ENCODE measurements at places on chromosomes 3 and 15.

GRCh38 chr15:101438482-101439284 lies 50.8 kb downstream of the PCSK6 start:
- DNase-seq, result no peak

DNA sequence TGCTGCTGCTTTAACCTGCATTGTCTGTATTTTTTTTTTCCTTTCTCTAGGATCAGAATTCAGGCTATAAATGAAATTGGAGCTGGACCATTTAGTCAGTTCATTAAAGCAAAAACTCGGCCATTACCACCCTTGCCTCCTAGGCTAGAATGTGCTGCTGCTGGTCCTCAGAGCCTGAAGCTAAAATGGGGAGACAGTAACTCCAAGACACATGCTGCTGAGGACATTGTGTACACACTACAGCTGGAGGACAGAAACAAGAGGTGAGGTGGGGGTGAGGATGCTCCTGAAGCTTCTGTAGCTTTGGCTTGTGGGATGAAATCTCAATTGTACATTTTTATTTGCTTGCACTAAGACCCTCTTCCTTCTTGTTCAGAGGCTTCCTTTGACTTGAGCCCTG lies 85.7 kb downstream of the GHSR start:
- DNase-seq, result no peak

- DNase-seq, result no peak
Observed at GRCh38 chr3:71168121-71168721, 415.3 kb downstream of the FOXP1 start.

DNA sequence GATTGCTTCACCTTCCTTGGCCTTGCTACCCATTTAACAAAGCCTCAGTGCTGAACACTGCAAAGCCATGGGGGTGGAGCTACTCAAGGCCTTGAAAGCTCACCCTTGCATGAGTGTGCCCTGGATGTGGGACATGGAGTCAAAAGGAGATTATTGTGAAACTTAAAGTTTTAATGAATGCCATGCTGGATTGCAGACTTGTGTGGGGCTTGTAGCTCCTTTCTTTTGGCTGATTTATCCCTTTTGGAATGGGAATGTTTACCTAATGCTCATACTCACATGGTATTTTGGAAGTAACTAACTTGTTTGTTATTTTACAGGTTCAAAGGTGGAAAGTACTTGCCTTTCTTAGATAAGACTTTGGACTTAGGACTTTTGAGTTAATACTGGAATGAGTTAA lies 538.5 kb upstream of the NECTIN3 start:
- DNase-seq, result no peak

DNA sequence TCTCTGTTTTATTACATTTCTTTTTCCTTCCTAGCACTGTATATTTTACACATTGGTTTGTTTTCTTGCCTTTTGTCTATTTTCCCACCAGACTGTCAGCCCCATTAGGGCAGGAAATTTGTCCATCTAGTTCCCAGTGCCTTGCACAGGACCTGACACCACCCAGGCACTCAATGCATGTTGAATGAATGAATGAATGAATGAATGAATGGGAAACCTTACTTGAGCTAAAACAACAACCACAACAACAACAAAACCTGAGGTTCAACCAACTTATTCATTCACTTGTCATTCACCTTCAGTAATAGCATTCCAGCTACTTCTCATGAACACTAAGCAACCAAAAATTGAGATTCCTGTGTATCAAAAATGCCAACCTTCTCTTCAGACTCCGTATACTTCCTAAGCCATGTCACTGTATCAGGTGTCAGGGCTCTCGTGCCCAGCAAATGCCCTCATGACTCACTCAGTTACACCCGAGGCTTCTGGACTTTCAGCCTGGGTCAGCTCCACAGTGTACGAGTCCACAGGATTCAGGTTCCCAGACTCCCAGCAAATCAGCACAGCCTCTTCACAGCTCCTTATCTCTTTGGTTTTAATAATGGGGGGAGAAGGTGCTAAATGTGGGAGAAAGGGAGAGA lies 37.3 kb downstream of the FSD2 start:
- DNase-seq, result no peak

DNA sequence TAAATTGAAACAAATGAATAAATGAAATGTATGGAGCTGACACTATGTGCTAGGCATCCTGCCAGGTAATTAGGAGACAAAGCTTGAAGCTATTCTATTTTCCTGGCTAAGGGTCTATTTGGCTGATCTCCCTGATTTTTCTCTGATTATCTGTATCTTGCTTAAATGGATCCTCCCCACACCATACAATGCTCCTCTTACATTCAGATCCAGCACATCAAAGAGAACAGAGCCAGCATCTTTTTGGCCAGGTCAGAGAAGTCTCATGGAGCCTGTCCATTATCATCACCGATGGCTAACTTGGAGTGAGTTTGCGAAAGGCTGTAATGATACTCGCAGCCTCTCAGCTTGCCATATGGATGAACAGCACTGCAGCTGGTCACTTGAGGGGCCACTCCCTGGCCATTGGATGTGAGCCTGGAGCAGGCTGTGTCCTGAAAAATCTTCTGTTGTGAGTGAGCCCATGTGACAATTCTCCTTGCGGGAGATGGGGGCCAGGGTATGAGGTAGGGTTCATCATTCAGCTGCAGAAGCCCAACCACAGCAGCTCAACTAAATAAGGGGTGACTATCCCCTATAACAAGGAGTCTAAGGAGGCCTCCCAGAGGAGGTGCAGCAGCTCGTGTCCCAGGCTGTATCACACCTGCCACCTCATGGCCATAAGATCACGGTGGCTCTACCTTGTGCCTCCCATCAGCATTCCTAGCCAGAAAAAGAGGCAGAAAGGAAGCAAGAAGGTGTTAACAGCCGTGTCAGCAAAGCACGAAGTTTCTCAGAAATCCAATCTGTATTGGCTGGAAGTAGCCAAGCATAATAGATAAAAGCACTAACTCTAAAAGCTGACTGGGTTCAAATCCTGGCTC lies 69.3 kb upstream of the ST8SIA2 start:
- DNase-seq, result no peak

GRCh38 chr3:35187908-35188307 lies 451.4 kb upstream of the ARPP21 start:
- DNase-seq, result no peak

DNA sequence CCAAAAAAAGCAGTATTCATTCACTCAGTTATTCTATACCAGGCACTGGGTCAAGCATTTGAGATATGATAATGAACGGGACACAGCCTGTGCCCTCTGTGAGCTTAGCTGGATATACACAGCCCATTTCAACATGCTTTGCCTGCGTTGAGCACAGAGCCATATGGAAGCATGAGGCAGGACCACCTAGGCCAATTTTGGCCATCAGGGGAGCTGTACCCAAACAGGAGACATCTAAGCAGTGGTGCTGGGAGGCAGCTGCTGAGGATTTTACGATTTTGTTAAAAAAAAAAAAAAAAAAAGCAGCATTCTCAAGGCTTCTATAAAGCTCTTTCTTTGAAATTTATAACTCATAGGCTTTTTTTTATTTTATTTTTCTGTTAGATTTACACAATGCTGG lies 87.2 kb upstream of the SLC2A2 start:
- DNase-seq, result no peak

- no peak for DNase-seq
Observed at GRCh38 chr15:80689716-80690115, 5.4 kb upstream of the ABHD17C start.

DNA sequence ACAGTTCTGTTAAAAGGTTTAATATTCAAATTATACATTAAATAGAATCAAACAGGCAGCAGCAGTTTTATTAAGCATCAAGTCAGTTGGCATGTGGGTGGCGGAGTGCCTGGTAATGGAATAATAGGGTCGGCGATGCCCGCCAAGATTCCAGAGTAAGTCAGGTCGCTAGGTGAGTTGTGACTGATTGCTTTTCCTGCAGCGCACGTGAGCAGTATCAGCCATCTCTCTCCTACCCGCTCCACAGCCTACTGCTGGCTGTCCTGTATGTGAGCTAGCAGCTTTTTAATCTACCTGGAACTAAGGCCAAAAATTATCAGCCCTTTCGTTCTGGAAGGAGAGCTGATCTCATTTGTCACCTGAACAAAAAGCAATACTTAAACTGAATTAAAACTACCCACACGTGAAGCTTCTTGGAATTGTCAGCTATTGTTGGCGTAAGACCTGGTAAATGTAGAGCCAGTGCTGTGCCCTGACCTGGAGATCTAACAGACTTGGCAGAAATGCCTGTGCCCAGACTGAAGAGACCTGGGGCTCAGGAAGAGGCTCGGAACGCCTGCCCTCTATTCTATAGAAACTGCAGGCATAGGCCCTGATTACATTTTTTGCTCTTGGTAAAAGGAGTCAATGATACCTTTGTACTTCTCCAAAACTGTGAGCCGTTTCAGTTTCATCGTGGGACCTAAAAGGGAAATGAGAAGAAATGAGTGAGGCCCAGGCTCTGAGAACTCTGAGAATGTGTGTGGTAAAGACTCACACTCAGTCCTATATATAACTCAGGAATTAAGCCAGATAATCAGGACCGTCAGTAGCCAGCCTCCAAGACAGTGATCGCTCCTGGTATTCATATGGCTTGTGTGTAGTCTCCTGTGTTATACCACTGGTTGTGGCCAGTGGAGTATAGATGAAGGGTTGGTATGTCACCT lies 21.9 kb downstream of the IDH3A start:
- no peak for DNase-seq

GRCh38 chr3:45127130-45127822 lies 18.9 kb downstream of the CDCP1 start:
- DNase-seq, result no peak

DNA sequence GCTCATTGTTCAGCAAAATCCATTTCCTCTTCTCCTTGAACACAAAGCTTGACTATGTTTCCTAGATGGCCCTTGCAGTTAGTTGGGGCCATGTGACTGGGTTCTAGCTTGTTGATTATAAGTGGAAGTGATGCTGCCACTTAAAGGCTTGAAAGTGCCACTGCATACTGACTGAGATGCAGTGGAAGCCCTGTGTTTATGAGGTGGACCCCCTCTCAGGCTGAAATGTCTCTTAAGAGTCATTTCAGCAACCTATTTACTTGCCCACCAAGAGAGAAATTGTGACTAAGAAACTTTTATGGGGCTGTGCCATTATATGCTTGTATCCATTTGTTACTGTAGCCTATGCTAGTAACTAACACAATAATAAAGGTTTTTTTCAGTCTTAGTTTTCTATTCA lies 8.4 kb upstream of the ANP32A start:
- DNase-seq, result no peak

- no peak for DNase-seq
Observed at GRCh38 chr15:67101911-67102598, 36.7 kb downstream of the SMAD3 start.

DNA sequence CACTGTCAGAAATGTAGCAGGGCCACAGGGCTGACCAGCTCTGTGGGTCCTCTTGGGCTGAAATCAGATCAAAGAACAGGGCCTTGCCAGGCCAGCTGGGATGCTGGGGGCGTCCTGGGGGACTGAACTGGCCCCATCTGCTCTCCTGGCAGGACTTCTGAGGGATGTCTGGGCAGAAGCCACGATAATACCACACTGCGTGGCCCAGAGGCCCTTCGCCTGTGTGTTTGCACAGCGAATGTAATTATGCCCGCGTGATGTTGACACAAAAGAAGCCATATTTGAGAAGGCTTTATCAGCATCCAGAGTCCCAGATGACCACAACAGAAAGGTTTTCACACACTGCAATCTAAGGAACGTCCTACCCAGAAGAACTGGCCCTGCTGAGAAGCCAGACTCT lies 174.0 kb downstream of the RAB11A start:
- no peak for DNase-seq

DNA sequence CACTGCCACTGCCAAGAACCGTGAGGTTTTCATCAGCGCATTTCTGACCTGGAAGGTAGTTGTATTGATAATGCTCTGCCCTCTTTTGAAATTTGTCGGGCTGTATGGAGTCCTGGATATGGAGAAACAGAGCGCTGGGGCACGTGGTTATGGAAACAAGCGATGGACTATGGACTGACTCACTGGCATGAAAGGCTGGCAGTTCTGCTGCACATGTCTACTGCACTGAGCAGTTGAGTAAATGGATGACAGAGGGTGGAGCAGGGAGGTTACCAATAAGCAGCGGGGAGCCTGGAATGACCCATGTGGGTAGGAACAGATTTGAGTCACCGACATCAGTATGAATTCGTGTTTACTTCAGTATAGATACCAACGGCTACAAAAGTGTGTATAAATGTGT lies 429.5 kb downstream of the OCA2 start:
- DNase-seq, result no peak

GRCh38 chr3:21446027-21446426 lies 305.0 kb downstream of the ZNF385D start:
- no peak for DNase-seq

- no peak for DNase-seq
Observed at GRCh38 chr3:66372681-66373350, 128.0 kb downstream of the LRIG1 start.

DNA sequence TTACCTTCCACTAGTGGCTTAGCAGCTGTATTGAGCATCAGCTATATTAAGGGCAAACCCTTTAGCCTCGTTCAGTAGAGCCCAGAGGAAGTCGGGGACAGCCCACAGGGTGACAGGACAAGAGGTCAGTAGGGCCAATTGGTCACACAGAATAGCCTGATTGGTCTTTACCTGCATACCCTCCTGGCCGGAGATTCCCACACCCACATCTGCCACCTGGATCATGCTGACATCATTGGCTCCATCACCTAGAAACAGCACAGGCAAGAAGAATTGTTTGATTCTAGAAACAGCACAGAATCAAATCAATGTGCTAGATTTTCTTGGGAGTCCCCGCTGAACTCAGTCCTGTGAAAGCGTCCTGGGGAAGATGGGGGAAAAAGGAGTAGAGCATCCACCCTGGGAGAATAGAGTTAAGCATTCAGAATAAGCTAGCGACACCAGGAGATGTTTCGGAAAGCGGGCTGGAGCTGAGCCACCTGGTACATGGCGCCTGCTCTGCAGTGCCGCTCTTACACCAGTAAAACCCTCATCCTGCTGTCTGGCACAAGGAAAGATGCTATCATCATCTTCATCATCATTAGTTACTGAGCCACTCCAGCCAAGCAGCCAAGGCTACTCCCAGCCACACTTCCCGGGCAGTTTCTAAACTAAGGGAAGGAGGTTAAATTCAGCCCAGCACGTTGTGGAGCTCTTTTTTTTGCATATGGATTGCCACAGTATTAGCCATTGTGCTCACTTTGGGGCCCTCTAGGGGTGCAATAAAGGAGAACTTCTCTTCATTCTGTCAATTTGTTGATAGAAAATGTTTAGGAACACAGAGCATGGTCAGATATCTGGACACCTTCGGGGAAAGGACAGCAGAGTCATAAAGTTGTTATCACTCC lies 171.3 kb downstream of the ATP10A start:
- DNase-seq, result no peak

GRCh38 chr3:195226900-195227447 lies 44.0 kb downstream of the XXYLT1 start:
- no peak for DNase-seq

DNA sequence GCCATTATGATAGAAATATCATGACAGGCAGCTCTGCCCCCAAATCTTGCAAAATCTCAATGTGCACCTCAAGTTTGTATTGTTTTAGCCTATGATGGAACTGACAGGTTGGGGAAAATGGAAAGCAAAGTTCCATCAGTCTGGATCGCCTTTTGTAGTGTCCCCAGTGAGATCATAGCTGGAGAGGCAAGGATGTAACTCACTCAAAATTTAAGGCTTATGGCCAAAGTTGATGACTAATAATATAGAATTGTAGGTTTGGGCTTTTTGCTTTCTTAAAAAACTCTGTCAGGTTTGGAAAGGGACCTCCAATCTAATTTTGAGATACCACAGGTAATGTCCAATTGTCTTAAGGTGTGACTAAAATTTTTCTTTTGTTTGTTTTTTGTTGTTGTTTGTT lies 1.4 kb upstream of the ACP3 start:
- DNase-seq, result no peak
